ENCODE measurements at places on chromosomes 11 and 22.
A peak's percentile ranks its signal among the peaks of the same experiment; 100 is the strongest.

DNA sequence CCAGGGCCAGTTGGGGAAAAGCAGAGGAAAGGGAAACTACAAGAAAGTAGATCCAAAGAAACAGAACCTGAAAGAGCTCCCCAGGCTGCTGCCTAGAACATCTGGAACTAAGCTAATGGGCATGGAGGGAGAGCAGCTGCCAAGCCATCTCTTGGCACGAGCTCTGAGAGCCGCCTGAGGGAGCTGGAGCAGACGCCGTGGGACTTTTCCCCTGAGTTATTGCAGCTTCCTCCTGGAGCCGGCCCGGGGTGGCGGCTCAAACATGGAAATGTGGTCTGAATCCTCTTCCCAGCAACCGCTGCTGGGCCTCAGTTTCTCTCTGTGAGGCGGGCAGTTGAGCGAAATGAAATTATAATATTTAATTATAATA, 41.8 kb downstream of the LIF start:
- DNase-seq, result peak; percentile 20

DNA sequence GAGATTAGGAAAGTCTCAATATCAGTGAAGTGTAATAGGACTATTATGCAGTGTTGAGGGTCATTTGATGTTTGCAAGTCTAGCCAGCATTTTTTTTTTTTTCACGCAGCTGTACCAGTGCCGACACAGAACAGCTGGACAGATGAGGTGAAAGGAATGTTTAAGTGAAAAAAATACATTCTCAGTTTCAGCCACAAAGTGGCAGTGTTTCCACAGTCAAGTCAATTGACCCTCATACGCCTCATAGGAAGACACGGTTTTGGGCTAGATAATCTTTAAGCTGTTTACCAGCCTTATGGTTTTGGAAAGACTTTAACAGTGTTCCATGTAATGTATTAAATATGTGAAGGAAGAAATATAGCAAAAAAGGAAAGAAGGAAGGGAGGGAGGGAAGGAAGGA, 349.9 kb upstream of the ANO3 start:
- DNase-seq, result no peak

DNA sequence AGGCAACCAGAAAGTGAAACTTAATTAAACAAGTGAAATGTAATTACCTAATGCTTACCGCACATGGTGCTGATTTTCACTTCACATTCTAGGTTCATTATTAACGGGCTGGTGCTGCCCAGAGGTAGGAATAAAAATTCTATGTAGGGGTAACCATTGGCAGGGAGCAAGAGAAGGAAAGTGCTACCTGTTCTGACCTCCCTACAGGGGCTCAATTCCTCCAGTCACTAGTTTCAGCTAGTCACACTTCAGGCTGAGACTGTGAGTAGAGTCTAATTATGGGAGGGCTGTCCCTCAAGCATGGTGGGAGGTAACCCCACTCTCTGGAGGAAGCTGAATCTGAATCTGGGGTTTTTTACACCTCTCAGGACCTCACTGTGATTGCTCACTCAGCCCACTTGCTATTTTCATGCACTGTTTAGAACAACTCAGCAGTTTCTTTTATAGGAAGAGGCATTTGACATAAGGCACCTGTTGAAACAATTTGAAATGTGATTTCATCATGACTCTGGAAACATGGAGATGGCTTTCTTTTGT, 75.4 kb downstream of the MAML2 start:
- no peak for DNase-seq

GRCh38 chr22:49039625-49040024, 788.0 kb downstream of the BRD1 start:
- no peak for DNase-seq

DNA sequence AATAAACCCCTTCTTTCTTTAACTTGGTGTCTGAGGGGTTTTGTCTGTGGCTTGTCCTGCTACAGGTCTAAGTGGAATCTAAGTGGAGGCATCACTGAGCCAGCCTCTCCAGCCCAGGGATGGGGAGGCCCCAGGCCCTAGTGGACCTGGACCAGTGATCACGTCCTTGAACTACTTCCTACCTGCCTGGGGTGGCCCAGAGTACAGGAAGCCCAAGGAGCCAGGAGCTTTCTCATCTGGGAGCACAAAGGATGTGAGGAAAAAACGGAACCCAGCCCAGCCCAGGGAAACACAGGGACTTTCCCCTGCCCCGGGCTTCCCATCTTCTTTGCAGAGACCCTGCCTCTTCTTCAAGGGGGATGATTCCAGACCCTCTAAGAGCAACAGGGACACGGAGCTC, 3.5 kb upstream of the CD5 start:
- DNase-seq, result no peak

GRCh38 chr11:130719220-130719915, 196.9 kb downstream of the SNX19 start:
- DNase-seq, result no peak

DNA sequence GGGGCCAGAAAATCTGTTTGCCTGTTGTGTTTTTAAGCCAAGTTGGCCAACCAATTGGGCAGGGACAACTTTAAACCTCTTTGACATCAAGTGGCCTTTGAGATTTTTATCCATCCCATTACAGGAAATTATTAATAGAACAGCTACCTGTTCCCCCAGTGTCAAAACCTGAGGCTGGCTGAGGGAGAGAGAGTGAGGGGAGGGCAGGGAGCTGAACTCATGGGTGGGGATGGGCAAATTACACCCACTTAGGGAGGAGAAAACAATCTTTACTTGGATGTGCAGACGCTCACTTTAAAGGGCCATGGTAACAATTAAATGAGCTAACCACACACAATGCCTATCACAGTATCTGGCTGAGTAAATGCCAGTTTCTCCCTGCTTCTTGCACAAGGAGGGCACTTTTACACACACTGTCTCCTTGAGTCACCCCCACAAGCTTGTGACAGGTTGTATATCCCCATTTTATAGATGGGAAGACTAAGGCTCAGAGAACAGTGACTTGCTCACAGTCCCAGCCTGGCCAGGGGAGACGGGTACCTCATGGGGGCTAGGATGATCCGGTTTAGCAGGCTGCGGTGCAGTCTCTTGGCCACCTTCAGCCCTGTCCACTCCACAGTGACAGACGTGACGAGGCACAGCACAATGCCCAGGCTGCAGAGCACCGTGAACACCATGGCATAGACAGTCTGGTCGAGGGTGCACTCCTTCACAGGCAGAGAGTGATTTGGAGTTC, 17.8 kb upstream of the KCNJ11 start:
- no peak for DNase-seq

GRCh38 chr11:95723361-95723942, 66.1 kb downstream of the FAM76B start:
- no peak for DNase-seq

- no peak for DNase-seq
Observed at GRCh38 chr11:12053606-12054361, 45.4 kb upstream of the DKK3 start.

- no peak for DNase-seq
Observed at GRCh38 chr11:65960824-65961266, 689 bp upstream of the SART1 start.

- DNase-seq, result no peak
Observed at GRCh38 chr11:36431429-36432092, 78.5 kb downstream of the TRAF6 start.

- no peak for DNase-seq
Observed at GRCh38 chr11:36177836-36178235, 111.4 kb downstream of the COMMD9 start.

GRCh38 chr11:121418625-121419114, 33.4 kb upstream of the SORL1 start:
- DNase-seq, result no peak

Measured in substantia nigra (tissue), 51 donors.